ENCODE measurements at places on chromosomes 6 and 20. TPM values are rescaled to one million over a fixed set of nuclear protein-coding genes. Genes with fewer than 3 reads are reported as not detected.

- peak; percentile 61 for DNase-seq
Measured at GRCh38 chr6:130872250-130873095, 45.3 kb downstream of the SMLR1 start.

- DNase-seq = no peak
Measured at GRCh38 chr20:38727607-38728190, 3.4 kb downstream of the SLC32A1 start.

- DNase-seq = no peak
Measured at GRCh38 chr6:11093376-11093625, 333 bp upstream of the SMIM13 start.

DNA sequence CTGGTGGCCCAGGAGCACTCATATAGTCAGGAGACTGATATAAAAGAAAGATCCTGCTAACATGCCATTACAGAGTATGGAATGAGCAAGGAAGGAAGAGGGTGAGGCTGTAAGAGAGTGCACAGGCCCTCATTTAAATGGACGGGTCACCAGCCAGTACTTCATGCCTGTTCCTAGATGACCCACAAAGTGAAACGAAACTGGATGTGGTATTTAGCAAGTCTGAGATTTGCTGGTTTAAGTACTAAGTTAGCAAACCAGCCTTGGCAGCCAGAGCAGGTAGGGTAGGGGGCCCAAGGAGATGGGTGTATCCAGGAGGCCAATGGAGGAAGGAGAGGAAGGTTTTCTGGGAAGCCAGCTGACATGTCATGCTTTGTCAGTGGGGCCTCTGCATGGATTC is 15.9 kb downstream of the NT5E start:
- DNase-seq = no peak

Gene BHLHE23
- not detected for total RNA-seq

DNA sequence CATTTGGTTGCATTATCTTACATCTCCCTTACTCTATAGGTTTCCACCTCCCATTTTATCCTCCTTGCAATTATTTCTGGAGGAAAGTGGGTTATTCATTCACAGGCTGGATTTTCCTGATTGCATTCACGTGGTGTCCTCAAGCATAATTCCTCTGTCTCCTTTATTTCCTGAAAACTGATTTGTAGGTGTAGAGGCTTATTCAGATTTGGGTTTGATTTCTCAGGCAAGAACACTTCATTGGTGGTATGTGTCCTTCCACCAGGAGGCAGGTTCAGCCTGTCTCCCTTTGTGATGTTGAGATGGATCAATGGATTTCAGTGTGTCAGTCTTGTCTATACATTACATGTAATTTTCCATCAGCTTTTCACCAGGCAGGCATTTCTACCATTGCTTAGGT is 17.3 kb downstream of the DNPH1 start:
- no peak for DNase-seq

DNA sequence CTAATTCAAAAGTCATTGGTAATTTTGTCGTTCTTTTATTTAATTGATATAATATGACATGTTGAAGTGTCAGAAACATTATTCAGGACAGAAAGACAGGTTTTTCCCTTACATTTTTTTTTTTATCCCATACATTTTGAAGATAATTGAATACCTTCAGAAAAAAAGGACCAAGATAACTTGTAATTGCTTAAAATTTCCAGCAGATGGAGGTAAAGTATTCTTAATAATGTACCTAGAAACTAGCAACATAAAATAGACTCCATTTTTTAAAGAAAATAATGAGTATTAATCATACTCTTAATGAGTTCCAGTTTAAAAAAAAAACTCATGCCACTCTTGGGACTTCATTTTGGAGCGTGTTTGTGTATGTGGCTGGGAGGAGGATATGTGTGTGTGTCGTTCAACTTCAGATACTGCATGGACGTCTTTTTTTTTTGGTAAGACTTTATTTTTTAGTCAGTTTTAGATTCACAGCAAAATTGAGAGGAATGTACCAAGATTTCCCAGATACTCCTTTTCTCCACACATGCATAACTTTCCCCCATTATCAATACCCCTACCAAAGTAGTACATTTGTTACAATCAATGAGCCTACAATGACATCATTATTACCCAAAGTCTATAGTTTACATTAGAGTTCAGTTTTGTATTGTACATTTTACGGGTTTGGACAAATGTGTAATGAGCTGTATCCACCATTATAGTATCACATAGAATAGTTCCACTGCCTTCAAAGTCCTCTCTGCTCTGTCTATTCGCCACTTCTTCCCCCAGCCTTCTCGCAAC is 79.4 kb downstream of the ROS1 start:
- peak; percentile 53 for DNase-seq

Gene MMP24OS
- total RNA-seq = 10.7 TPM

DNA sequence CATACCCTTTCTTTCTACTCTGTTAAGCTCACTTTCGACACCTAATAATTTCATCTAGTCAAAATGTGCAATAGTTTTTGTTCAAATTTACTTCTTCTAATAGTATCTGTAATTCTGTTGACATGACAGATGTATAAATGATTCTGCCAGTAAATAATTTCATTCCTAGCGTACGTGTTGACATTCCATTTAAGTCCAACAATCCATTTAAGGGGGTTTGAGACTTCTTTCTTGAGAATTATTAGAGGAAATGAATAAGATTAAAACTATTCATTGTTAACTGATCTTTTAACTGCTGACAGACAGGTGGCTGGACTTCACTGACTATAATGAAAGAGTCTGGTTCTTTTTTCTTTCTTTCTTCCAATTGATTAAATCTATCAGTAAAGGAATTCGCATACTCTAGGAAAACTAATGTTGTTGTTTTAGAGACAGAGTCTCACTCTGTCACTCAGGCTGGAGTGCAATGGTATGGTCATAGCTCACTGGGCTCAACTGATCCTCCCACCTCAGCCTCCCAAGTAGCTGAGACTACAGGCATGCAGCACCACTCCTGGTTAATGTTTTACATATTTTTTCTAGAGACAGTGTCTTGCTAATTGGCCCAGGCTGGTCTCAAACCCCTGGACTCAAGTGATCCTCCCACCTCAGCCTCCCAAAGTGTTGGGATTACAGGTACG is 55.9 kb downstream of the MAP3K5 start:
- no peak for DNase-seq

Gene C20orf144
- total RNA-seq = 0.20 TPM

DNA sequence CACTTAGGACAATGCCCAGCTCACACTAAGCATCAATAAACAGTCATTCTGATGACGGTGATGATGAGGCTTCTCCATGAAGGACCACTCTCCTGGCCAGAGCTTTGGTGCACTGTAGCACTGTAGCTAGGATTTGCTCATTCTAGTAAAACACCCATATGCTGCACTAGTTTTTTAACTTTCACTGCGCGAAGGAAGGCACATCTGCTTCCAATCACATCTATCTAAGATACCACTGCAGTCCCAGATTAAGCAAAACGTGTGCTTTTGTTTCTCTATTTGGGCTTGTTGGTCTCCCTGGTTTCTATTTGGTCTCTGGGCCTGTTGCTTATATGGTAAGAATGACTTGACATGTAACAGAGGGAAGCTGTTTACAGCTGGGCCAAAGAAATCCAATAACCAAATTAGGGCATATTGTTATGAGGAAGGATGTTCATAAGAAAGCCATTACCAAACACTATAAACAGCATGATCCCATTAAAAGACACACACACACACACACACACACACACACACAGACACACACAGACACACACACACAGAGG is 62.4 kb downstream of the FAM229B start:
- no peak for DNase-seq

Gene NOTCH4
- 0.27 TPM for total RNA-seq

All from G401 (cell line).